ENCODE measurements at places on chromosomes 3 and 15.

DNA sequence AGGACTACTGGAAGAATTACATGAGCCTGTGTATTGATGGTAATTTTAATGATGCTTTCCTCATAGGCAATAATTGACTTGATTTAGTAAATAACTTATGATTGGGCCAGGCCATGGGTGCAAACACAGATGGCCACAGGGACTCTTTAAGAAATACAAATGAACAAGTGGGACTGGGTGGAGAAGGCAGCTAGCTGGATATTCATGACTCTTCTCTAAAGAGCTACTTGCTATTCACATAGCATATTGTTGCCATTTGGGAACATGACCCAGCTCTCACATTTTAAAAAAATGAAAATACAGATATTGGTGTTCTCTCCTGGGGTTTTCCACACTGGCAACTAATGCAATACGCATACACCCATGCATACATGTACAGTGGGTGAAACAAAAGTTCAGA lies 178.3 kb downstream of the PTPRG start:
- no peak for DNase-seq

DNA sequence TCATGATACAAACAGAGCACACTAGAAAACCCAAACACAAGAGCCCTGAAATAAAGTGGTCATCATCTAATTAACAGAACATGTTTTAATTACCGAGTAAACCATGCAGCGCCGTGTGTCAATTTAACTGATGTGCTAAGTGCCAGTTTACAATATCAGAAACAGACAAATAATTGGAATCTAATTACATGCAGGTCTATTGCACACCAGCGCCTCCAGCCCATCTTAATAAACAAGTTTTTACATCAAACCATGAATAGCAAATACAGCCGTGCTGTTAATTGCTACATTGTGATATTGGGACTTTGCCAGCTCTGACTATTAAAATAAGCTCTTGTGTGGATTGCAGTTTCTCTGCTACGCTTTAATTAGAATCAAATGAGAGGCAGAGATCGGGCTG lies 510.2 kb upstream of the MDFIC2 start:
- DNase-seq: no peak

DNA sequence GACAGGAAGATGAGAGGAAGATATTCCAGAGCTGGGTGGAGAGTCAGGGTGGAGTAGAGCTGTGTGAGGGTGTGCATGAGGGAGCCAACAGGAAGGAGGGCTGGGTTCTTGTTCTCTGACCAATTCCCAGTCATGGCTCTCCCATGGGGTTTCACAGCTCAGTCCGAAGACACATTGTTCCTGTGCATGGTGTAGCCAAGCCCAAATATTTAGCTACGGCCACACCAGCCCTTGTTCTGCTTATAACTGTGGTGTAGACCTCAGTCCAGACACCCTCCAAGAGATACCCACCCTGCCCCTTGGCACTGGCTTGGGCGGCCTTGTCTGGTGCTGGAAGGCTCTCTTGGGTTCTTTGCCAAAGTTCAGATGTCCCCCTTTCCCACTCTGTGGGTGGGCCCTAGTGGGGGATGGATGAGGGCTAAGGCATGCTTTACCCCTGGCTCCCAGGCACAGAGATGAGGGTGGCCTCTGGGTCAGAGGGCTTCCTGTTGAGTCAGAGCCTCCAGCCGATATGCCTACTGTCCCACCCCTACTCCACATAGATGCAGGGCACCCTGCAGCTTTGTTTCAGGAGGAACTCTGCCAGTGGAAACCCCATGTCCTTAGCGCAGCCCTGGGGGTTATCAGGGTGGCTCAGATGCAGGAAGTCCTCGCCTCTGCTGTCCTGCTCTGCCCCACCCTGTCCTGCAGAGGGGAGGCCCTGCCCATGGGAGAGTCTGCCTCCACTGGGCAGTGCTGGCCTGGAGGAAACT lies 271.2 kb upstream of the CTDSPL start:
- DNase-seq: no peak

DNA sequence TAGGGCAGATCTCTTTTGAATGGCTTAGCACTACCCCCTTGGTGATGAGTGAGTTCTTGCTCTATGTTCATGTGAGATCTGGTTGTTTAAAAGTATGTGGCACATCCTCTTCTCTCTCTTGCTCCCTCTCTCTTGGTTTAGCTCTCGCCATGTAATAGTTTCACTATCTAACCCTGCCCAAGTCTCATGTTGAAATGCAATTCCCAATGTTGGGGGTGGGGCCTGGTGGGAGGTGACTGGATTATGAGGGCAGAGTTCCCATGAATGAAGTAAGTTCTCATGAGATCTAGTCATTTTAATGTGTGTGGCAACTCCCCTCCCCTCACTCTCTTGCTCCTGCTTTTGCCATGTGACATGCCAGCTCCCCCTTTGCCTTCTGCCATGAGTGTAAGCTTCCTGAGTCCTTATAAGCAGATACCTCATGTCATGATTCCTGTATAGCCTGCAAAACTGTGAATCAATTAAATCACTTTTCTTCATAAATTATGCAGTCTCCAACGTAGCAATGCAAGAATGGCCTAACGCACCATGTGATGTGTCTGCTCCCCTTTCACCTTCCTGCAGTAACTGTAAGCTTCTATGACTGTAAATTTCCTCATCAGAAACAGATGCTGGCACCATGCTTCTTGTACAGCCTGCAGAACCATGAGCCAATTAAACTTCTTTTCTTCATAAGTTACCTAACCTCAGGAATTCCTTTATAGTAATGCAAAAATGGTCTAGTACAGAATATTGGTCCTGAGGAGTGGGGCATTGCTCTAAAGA lies 74.8 kb upstream of the KCNH8 start:
- no peak for DNase-seq

- DNase-seq: peak; percentile 96
Measured at GRCh38 chr3:56291244-56291680, 177.0 kb downstream of the ERC2 start.

DNA sequence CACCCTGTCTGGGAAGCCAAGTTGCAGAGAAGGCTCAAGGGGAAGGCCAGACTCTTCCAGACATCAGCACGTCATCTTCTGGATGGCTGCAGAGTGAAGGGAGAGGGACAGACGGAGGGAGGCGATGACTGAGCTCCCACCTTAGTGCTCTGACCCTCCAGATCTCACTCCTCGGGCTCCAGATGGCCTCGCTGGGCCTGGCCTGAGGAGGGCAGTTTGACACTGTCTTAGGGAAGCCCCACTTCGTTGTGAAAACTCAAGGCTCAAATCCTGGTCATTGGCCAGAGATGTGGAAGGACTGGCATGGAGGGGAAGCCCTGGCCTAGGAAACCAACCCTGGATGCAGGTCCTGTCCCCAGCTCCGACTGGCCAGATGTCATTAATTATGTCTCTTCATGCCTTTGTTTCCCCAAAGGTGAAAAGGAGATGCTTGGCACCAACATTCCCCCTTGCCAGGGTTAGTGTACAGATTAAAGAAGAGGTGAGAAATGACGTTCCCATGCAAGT lies 70.4 kb downstream of the ADCY5 start:
- DNase-seq: no peak

- DNase-seq: peak; percentile 1
Measured at GRCh38 chr3:74067296-74067695, 442.6 kb upstream of the PDZRN3 start.

DNA sequence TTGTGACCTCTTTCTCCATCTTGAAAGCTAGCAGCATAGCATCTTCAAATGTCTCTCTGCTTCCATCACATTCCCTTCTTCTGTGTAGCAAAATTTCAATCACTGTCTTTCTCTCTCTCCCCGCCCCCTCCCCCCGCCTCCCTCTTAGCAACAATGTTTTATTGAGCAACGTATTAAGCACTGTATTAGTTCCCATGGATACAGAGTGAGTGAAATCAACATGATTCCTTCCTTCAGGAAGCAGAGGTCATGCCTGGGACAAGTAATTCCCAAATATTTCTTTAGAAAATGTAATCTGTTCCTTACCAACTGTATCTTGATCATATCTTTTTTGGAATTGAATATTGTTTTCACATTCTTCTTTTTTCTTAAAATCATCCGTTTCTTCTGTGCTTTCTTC lies 373.7 kb upstream of the NECTIN3 start:
- DNase-seq: peak; percentile 49

DNA sequence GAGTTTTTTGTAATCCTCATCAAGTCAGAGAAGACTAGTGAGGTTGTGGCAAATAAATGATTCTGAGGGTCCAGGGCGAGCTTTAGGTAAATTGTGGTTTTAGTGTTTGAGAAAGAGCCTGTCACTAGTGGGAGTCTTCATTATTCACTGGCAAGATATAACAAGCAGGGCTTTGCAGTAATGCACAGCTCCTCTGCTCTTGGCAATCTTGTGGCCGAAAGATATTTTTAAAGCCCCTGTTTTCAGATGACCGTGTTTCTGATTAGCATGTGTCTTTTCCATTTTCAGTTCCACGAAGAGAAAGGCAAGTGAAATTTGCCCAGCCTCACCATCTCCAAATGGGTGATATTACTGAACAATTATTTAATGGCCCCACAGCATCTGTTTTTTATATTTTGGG lies 154.0 kb upstream of the BCL6 start:
- DNase-seq: no peak

All from renal cortical epithelial cell (primary cell).